Right hindlimb (tissue), 1 donor: ENCODE measurements at places on chromosomes 6 and 20.

DNA sequence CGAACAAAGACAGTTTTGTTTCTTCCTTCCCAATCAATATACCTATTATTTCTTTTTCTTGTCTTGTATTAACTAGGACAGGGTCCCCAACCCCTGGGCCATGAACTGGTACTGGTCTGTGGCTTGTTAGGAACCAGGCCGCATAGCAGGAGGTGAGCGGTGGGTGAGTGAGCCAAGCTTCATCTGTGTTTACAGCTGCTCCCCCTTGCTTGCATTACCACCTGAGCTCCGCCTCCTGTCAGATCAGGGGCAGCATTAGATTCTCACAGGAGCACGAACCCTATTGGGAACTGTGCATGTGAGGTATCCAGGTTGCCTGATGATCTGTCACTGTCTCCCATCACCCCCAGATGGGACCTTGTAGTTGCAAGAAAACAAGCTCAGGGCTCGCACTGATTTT lies 151.9 kb downstream of the CDKAL1 start:
- DNase-seq, result no peak

DNA sequence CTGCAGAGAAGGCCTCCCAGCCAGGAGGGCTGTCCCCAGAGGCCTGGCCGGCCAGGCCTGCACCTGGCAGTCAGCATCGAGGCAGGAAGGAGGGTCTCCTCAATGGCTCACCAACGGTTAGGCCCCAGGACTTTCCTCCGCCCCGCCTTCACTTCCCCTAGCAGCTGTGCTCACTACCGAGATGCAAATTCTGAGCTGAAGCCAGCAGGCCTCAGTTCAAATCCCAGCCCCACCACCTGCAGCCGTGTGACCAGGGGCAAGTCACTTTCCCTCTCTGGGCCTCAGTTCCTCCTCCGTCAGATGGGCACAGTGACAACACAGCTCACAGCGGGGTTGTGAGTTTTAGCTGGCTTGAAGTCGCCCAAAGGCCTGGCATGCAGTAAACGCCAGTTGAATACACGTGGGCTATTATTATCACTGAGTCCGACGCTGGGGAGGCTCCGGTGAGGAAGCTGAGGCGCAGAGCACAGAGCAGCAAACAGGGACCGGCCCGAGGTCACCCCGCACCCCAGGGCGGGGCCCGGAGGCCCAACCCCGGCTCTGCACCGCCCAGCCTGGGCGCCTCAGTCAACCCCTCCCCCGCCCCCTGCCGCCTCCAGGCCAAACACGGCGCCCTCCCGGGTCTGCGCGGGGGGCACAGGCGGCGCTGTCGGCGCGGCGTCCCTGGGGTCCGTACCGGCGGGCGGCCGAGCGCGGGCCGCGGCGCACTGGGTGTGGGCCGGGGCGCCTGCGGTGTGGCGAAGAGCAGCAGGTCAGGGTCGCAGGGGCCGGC lies 671 bp downstream of the E2F1 start:
- DNase-seq, result peak; percentile 77

DNA sequence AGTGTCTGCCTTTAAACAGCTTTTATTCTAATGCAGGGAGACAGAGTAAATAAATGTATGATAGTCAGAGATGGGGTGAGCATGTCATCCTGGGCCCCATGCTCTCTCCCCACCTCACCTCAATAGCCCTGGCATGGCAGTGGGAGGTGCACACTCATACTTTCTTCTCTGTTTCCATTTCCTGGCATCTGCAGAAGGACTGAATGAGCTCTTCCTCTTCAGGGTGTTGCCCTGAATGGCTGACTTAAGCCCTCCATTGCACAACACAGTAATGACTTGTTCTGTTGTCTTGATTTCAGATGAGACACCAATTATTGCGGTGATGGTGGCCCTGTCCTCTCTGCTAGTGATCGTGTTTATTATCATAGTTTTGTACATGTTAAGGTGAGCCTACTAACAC lies 57.0 kb upstream of the GNRH2 start:
- DNase-seq, result no peak

- DNase-seq, result no peak
Observed at GRCh38 chr20:10576411-10577090, 97.2 kb downstream of the JAG1 start.

DNA sequence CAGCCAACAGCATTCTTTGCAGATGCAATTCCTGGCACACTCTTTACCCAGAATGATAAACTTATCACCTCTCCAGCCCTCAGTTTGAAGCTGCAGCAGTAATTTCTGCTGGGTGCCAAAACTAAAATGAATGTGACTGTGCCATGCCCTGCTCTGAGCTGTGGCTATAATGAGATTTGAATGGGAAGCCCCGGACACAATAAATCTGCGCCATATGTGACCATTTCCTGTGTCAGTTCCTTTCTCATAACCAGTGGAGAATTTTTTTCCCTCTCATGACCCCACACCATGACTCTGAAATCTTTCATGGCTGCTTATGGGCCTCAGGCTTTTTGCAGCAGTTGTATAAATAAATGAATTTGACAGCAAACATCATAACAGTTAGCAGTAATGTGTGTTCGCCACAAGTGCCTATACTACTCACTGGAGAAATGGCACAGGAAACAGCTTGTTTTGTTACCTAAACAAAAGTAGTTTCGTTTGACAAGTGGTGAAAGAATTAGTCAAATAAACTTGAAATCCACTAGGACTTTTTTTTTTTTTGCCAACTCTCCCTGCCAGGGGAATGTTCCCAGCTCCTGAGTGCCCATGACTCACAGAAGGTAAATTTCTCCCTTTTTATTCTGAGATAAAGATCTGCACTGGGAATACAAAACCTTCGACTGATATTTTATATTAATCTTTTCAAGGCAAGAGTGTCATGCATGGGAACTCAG lies 408.4 kb downstream of the PKHD1 start:
- no peak for DNase-seq

DNA sequence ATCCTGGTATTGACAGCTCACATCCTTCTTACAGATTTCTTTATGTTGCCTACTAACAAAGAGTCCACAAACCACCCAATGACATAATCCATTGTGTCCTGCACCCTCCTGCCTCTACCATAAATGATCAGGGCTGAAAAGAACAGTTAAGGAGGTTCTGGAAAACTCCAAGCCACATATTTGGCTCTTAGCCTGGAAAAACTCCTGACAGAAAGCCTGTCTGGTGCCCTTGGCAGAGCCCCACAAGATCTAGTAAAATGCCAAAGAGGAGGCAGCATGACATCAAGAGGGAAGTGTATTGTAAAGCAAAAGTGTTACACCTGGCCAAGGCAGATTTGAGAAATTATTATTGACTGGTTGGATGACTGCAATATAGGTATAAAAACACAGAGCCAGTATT lies 126.4 kb upstream of the VGLL2 start:
- DNase-seq, result no peak

DNA sequence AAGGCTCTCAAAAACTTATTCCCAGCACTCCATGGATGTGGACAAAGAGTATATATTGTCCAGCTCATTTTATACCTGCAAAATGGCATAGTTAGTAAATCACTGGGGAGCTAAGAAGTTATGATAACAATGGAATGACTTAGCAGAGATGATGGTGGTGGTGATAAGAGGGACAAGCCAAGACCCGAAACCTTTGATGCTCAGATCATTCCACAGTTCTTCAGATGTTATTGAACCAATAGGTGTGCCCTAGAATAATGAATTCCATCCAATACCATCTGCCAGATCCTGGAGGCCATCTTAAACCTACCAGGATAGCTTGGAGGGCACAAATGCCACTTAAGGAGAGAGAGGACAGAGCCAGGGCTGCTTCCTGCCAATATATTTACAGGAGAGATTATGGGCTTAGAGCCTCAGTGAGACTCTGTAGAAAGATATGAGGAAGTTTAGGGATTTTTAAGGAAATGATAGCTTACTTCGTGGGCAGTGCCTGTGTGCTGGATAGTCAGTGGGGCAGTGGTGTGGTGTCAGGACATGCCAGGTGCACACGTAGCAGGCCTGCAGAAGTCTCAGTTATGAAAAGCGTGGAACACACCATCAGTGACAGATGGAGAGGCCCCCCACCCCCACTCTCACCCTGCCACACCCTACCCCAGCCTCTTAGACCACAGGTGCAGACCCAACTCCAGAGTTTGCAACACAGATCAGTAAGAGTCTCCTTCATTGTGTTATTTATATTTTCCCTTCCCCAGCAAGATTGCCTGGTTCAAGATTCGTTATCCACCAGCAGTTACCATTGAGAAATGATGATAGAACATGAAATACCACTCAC lies 209.7 kb upstream of the SUPT3H start:
- DNase-seq, result no peak

DNA sequence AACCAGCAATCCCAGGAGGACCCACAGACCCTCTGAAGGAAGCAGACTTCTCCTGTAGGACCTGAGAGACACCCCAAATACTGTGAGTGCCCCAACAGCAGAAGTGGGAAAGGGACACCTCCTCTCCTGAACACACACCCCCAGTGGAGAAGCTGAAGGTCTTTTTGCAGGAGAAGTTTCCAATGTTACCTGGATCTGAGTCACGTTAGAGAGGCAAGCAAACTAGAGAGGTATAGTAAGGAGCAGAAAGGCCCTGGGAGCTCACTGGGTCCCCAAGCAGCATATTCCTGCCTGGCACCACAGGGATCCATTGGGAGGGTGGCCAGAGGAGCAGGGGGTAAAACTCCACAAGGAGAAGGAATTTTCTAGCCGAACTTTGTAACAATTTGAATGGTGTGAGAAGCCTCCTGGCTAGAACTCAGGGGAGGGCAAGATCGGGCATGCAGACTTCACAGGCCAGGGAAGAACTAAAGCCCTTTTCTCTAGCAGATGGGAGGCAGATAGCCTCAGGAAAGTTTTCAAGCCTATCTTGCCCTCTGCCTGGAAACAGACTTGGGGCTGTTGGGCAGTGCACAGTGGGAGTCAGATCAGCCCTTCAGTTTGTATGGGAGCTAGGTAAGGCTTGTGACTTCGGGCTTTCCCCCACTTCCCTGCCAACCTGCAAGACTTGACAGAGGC lies 68.2 kb upstream of the SSTR4 start:
- no peak for DNase-seq

GRCh38 chr20:48107560-48107959 lies 322.3 kb upstream of the SULF2 start:
- no peak for DNase-seq

DNA sequence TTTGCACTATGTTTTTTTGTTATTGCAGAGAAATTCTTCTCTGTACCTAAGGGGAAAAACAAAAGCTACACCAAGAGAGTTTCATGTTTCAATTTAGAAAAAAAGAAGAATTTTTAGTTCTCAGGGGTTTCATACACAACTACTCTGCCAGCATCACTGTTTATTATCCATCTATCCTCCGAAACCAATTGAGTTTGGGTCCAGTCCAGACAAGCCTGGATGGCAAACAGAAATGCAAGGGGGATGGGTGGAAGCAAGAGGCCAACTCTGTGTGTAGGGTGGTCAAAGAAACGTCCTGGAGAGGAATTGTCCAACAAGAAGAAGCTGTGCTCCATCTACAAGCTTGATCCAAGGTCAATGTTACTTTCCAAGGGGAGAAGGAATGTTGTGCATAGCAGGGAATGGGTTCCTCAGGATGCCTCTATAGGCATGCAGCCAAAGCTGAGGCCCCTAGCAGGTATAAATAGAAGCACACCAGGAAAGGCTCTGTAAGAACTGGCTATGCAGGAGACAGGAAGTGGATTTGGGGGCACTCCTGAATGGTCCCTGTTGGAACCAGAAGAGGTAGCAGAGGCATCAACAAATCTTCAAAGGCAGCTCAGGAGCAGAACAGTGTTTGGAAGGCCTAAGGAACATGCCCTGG lies 64.4 kb downstream of the FILIP1 start:
- no peak for DNase-seq

DNA sequence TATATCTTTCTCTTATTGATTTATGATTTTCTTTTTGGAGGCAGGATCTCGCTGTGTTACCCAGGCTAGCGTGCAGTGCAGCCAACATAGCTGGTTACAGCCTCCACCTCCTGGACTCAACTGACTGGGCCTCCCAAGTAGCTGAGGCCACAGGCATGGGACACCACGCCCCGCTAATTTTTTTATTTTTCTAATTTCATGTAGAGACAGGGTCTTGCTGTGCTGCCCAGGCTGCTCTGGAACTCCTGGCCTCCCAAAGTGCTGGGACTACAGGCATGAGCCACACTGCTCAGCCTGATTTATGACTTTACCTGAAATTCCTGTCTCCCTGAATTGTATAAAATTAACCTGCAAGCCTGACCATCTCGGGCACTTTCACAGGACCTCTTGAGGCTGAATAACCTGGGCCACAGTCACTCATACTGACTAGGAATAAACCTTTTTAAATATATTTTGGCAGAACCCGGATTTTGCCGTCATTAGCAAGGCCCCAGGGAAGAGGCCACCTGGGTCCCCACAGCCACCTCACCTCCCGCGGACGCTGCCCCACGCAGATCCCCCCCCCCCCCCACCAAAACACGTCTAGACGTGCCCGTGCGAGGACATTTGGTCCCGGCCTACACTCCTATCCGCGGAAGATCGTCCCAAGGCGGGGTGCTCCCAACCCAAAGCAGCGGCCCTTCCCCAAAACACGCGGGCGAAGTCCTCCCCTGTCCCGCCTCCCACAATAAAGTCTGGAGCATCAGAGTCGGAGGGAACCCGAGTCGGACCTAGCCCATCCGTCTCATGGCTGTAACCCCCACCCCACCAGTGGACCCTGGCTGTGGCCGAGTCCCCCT lies 902 bp downstream of the ZNF337 start:
- DNase-seq, result no peak

DNA sequence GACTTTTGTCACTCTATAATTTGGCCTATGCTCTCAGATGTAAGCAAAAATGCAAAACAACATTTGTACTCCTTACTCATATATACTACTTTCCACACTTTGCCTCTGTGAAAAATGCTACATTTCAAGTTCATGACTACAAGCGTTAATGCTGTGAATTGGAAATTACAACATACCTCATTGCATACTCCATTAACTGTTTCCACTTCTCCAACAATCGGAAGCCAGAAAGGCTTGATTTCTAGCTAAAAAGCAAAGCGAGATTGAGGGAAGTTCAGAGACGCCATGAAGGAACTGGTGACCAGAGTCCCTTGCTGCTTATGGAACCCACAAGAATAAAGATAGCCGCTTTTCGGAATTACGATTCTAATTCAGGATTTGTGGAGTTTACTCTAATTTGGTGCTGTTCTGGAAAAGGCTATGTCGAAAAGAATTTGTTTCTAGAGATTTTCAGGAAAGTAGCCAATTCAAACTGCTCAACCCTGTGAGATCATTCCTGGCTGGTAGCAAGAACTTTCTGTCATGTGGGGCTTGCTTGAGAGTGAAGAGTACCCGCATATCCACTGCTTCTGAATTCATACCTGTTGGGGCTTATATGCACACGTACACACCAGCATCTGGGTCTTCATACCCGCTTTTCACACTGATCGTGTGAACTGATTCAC lies 98.0 kb upstream of the CITED2 start:
- DNase-seq, result peak; percentile 25

- DNase-seq, result peak; percentile 87
Observed at GRCh38 chr20:41395667-41396664, 29.3 kb upstream of the EMILIN3 start.
